ENCODE measurements at places on chromosomes 5 and 9.

- DNase-seq = no peak
These were observed 257.2 kb downstream of the KIF4B start for GRCh38 chr5:155270725-155271124.

DNA sequence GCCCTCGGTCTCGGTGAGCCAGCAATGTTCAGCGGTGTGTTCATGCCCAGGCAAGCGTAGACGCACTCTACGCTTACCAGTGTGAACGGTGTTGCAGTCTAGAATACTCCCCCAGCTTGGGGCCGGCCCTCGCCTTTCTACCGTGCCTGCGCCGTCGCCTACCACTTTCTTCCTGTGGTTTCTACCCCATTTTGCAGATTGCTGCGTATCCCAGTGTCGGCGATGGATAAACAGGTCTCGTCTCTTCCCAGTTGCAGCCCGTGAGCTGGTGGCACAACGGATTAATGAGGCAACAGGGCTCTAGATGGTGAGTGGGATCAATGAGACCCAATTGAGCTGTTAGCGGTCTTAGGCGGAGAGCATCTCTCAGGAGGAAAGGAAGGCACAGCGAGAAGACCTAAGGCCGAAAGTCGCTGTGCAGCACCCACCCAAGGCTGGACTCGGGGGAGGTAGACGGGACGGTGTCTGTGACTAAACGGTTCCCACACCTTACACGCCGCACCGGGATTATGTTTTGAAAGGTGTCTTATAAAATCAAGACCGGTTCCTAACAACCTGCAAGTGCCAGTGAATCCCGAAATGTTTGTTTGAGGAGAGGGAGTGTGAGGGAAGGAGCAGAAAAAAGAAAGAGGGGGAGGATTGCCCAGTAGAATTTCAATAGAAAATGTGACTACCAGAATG, 5.8 kb downstream of the OTP start:
- DNase-seq = no peak

DNA sequence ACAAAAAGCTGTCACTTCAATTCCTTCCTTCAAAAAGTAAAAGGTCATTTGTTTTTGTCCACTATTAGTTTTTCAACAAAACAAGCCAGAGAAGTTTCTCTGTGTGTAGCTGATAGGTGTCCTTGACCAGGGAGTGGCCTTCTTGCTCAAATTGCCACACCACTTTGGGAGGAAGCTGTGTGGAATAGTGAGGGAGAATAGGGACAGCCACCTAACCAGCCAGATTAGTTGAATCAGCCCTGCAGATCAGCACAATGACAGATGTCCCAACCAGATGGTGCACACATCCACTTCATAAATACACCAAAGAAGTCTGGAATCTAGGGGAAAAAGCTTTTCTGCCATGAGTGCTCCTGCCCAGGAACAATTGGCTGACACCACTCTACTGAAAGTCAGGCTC, 37.2 kb downstream of the NREP start:
- no peak for DNase-seq

DNA sequence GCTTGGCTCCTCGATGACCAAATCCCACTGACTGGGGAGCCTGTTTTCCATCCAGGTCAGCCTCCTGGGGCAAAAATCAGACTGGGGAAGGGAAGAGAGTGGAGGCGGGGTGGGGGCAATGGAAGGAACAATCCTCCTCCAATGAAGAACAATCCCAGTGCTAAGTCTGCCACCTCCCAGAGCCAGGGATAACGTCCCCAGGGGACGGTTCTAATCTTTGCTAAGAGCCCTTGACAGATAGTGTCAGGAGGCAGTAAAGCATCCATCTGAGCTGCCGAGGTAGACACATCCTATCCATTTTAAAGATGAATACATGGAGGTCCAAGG, 298.5 kb upstream of the MSX2 start:
- no peak for DNase-seq

- DNase-seq = no peak
These were observed 11.3 kb downstream of the TRPM6 start for GRCh38 chr9:74876382-74876949.

GRCh38 chr5:167759057-167759821, 532.2 kb upstream of the WWC1 start:
- DNase-seq = peak; percentile 52

GRCh38 chr5:36600917-36601527, 5.4 kb upstream of the SLC1A3 start:
- no peak for DNase-seq

DNA sequence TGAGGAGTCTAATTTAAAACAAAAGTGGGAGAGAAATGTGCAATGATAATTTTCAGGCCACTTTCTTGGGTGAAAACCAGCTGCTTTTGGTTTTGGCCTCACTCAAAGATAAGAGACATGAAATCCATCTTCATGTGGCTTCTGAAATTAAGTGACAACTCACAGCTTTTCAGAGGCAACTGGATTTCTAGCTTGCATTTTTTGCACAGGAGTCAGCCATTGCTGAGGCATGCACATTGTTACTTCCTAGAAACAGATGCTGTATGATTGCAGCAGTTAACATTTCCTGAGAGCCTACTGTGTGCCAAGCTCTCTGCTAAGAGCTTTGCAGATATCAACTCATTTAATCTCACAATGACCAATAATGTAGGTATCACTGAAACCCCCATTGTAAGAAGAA, 562.6 kb downstream of the NR2F1-AS1 start:
- peak; percentile 14 for DNase-seq

- no peak for DNase-seq
These were observed 5.6 kb downstream of the ENHO start for GRCh38 chr9:34517185-34517584.

DNA sequence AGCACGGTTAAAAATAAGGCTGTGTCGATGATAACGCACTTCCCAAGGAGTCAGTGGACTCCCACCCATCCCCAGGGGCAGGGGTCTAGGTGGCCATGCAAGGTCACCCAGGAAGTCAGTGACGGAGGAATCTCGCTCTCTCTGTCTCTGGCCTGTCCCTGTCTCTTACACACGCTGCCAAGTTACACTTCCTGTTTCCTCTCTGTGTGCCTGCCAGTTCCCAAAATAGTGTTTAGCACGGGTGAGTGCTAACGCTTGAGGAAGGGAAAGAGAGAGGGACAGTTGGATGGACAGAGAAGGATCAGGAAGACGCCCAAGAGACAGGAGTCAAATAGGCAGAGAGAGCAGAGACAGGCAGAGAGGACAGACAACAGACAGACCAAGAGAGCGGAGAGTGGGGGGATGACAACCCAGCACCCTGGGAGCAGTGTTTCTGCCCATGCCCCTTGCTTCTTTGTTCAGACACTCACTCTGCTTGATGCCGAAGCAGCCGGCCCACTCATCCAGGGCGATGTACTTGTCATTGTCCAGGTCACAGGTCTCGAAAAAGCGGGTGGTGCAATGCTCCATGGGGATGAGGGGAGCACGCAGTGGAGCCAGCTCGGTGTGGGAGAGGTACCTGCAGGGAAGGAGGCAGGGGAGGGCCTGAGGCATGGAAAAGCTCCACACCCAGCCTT, 23.0 kb downstream of the SPARC start:
- no peak for DNase-seq

- peak; percentile 38 for DNase-seq
These were observed 62.4 kb downstream of the GRIA1 start for GRCh38 chr5:153552886-153553285.

DNA sequence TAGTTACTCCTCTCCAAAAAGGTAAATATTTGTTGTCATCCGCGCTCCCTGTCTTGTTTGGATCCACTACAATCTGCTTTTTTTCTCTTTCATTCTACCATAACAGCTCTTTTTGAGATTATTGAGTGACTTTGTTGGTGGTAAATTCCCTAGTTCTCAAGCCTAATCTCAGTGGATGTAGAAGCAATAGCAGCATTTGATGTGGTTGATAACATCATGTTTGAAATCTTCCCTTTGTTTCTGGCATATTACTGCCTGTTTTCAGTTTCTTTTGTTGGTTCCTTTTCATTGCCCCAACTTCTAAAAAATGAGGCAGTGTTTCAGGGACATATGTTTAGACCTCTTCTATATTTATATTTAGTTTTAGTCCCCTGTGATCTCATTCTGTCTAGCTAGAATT, 8.9 kb downstream of the CDC42SE2 start:
- no peak for DNase-seq

DNA sequence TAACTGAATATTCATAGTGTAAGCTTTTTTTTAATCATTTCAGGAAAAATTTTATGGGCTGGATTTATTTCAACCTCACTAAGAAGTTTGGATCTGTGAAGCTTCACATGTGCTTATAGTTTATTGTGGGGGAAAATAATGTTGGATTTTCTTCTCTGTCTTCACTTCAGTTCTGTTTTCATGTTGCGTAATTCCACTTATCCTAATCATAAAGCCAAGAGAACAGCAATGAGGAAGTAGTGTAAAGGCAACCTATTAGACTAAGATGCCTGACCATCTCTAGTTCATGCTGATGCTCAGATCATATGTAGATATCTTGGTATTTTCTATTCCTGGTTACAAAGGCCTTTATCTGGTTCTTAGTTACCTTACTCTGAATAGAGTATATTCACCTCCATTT, 50.0 kb downstream of the CD180 start:
- DNase-seq = no peak

GRCh38 chr5:10642367-10642766, 78.5 kb downstream of the ANKRD33B start:
- DNase-seq = no peak

DNA sequence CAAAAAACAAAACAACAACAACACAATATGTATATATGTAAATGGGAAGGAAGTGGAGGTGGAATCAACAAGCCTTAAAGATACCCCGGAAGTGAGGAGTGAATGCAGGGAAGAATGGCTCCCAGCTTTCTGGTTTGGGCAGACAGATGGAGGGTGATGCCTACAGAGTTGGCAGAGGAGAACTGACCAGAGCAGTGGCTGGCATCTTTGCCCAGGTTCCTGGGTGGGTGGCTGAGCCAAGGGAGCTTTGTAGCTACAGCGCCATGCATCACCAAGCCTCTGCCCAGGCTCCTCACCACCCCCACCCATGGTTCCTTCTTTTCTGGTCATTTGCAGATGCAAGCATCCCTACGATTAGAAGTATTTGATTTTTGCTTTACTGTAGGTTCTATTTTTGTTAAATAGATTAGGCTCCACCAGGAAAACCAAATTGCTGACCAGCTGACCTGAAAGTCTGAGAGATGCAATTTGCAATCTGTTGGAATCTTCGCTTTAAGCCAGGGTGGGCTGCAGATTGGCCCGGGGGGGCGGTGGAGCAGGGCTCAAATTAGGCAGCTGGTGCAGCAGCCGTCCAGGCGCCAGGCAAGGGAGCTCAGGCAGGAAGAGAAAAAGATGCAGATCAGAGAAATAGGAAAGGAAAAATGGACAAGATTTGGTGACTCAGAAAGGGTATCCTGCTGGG, 163.3 kb upstream of the TBC1D2 start:
- DNase-seq = no peak

GRCh38 chr9:110622368-110622767, 42.8 kb upstream of the SVEP1 start:
- DNase-seq = no peak

DNA sequence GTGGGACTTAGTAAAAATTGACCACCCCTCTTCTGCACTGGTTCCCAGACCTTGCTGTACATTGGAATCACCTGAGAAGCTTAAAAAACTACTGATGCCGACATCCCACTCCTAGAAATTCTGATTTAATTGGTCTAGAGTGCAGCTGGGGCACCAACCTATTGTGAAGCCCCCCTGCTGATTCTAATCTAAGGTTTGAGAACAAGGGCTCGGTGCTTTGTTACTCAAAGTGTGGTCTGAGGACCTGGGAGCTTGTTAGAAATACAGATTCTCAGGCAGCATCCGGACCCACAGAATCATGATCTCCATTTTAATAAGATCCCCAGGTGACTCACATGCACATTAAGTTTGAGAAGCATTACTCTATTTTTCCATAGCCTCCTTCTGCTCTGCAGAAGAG, 57.8 kb upstream of the LPAR1 start:
- no peak for DNase-seq

- no peak for DNase-seq
These were observed at the start of gene GRM6 for GRCh38 chr5:178994580-178995340. TSS of gene GRM6 (minus strand) at chr5:178995320. CDS start at chr5:178994944, 376 bp downstream.

- DNase-seq = no peak
These were observed 3.9 kb downstream of the EBF1 start for GRCh38 chr5:159095866-159096242.

DNA sequence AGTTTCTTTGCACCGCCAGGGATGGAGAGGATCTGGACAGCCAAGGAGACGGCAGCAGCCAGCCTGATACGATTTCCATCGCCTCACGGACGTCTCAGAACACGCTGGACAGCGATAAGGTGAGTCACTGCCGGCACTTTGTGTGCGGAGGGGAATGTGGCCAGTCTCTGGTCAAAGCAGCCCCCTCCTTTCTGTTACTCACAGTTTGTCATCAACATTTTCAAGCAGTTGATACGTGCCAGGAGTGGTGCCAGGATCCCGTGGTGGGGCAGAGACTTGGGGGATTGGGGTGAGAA, 175.1 kb upstream of the OTULINL start:
- peak; percentile 54 for DNase-seq

- DNase-seq = peak; percentile 4
These were observed 59.6 kb upstream of the SLC27A6 start for GRCh38 chr5:128905568-128906110.

DNA sequence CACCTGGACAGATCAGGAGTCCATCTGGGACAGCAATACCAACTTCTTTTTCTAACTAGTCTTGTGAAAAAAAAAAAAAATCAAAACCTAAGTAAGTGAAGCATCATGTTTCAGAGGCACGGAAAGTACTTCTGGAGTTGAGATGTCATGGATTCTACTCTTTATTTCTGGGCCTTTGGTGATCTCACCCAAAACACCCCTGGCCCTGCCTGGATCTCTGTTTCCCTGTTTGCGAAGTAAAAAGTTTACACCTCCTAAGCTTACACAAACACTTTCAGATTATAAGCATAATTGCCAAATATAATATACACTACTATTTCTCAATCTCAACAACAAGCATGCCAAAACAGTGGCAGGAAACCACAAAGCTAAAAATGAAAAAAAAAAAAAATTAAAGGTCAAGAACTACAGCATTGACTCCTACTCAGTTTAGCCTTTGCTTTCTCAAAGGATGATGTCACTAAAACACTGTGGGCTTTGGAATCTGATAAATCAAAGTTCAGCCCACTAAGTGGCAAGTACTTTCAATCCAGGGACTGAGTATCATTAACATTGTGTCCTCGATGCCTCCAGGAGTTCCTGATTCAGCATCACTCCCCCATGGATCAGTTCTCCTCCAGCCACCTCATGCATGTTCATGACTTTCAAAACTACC, 291.9 kb downstream of the NFIB start:
- DNase-seq = no peak

Data from AG04449 (cell line).